ENCODE measurements at places on chromosomes 3 and 15.

DNA sequence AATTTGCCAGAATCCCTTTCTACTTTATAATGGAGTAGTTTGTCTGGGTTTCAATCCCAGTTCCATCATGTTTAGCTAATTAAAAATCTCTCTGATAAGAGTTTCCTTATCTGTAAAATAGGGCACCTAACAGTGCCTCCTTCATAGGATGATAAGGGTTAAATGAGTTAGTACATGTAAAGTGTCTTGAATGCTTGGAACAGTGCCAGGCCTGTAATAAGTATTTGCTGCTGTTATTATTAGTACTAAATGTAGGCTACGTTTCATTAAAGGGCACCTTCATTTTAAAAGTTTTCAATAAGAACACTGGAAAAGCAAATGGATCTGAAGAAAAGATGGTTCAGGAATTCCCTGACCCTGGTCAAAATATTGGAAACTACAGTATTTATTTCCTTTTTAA, 11.8 kb upstream of the SLC2A2 start:
- no peaks in the 10 kb centered on the region for H3K4me1 ChIP-seq
- DNase-seq, result no peak
- no peak overlapping the region for H3K4me3 ChIP-seq
- H3K27me3 ChIP-seq, result no peaks in the 10 kb centered on the region
- no peaks in the 10 kb centered on the region for H3K36me3 ChIP-seq

GRCh38 chr3:114299421-114299820, 5.6 kb downstream of the TIGIT start:
- H3K36me3 ChIP-seq, result no peaks in the 10 kb centered on the region
- H3K4me3 ChIP-seq, result no peak overlapping the region
- no peaks in the 10 kb centered on the region for H3K4me1 ChIP-seq
- H3K27ac ChIP-seq, result no peak overlapping the region

- no peak overlapping the region for H3K27ac ChIP-seq
- H3K4me3 ChIP-seq, result no peak overlapping the region
- H3K27me3 ChIP-seq, result no peaks in the 10 kb centered on the region
- H3K4me1 ChIP-seq, result peaks cover 3% of the 10 kb centered on the region
- H3K36me3 ChIP-seq, result no peaks in the 10 kb centered on the region
- no peak for DNase-seq
Measured at GRCh38 chr15:42021593-42021992, 751 bp upstream of the PLA2G4E start.

- H3K27me3 ChIP-seq, result no peaks in the 10 kb centered on the region
- H3K27ac ChIP-seq, result peak overlapping the region; percentile 57
- H3K4me3 ChIP-seq, result no peak overlapping the region
- H3K4me1 ChIP-seq, result peaks cover 5% of the 10 kb centered on the region
- H3K36me3 ChIP-seq, result no peaks in the 10 kb centered on the region
Measured at GRCh38 chr3:170740285-170740684, 129.7 kb downstream of the RPL22L1 start.

- no peak overlapping the region for H3K27ac ChIP-seq
- no peaks in the 10 kb centered on the region for H3K4me1 ChIP-seq
- no peaks in the 10 kb centered on the region for H3K36me3 ChIP-seq
- no peak overlapping the region for H3K4me3 ChIP-seq
- H3K27me3 ChIP-seq, result no peaks in the 10 kb centered on the region
- DNase-seq, result no peak
Measured at GRCh38 chr15:88309363-88309762, 52.8 kb upstream of the NTRK3 start.

DNA sequence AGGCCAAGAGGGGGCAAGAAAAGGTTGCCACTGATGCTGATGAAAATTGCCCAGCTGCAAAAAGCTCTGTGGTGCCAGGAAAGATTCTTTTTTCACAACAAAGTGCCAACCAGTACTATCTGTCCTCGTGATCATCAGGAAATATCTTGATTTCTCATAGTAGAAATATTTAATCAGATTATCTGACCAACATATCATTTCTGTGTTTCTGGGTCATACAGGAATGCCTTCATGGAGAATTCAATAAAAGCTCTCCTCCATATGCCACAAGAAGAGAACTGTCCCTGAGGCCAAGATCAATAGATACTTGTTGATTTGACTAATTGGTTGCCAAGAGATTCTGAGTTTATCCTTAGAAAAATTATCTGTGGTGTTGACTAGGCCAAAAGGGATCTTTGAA, 63.5 kb downstream of the FSIP1 start:
- no peaks in the 10 kb centered on the region for H3K36me3 ChIP-seq
- H3K27ac ChIP-seq, result no peak overlapping the region
- H3K27me3 ChIP-seq, result no peaks in the 10 kb centered on the region
- DNase-seq, result no peak
- no peaks in the 10 kb centered on the region for H3K4me1 ChIP-seq

GRCh38 chr15:58710701-58711100, 38.8 kb downstream of the ADAM10 start:
- H3K36me3 ChIP-seq, result no peaks in the 10 kb centered on the region
- no peak for DNase-seq
- no peak overlapping the region for H3K4me3 ChIP-seq
- H3K27ac ChIP-seq, result no peak overlapping the region
- H3K27me3 ChIP-seq, result no peaks in the 10 kb centered on the region
- no peaks in the 10 kb centered on the region for H3K4me1 ChIP-seq

DNA sequence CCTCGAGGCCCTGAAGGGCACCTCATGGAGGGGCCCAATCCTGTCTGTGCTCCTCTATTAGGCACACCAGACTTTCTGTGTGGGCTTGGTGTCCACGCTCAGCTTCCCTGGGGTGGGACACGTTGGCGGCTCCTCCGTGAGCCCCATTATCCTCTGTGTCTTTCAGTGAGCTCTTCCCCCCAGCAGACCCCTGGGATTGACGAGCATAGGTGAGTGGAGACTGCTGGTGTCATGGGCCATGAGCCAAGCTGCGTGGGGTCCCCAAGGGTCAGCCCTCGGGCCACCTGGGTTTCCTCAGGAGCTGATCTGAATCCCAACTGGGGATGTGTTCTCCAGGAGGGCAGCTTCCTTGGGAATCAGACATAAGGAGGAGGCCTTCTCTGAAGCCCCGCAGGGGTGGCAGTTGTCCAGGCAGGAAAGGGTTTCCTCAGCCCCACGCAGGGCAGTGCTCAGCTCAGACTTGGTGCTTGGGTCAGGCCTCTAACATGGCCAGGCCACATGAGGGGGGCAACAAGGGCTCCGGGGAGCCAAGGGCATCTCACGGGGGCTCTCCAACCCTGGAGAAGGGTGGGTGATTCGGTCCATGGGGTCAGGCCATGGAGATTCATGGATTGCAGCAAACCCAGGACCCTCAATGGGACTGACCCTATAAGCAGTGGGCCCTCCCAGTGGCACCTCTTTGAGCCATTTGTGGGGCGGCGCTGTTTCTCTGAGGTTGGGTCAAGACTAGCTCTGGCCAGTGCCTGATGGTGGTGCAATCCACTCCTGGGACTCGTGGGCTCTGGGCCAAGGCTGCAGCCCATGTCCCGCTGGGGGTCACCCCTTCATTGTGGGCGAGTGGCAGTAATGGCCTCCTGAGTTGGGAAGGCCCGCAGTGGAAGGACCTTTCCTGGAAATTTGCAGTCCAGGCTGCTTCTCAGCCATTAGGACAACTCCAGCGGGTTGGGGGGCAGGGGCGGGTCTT, 222.5 kb downstream of the SNRPN start:
- H3K27me3 ChIP-seq, result no peaks in the 10 kb centered on the region
- no peaks in the 10 kb centered on the region for H3K4me1 ChIP-seq
- no peak overlapping the region for H3K4me3 ChIP-seq
- no peak overlapping the region for H3K27ac ChIP-seq

DNA sequence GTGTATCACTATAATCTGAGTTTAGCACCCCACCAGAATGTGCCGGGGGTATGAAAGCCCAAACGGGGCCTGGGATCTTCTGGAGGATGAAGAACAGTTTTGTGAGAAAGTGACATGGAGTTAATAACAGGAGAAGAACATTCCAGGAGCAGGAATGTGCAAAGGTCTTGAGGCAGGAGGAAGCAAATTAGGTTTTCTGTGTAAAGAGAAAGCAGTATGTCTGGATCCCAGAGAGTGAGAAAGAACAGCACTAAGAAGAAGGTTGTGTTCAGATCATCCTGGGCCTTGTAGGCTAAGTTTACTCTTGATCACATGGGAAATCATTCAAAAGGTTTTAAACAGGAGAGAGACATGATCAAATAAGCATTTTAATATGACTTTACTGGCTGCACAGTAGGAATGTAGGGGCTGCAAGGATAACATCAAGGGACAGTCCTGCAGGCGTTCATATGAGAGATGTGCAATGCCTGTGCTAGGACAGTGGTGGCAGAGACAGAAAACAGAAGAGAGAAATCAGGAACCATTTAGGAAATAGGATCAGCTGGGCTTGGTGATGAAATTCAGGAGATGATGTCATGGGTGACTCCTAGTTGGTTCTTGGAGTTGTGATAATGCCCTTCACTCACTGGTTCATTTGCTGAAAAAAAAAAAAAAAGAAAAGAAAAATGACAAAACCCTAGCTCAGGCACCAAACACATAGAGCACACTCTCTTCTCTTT, 113.5 kb downstream of the TNIK start:
- no peaks in the 10 kb centered on the region for H3K27me3 ChIP-seq
- no peak overlapping the region for H3K4me3 ChIP-seq
- no peak overlapping the region for H3K27ac ChIP-seq
- peaks cover 6% of the 10 kb centered on the region for H3K4me1 ChIP-seq

GRCh38 chr3:102447272-102447671, 12.5 kb downstream of the ZPLD1 start:
- H3K27ac ChIP-seq, result no peak overlapping the region
- H3K4me3 ChIP-seq, result no peak overlapping the region
- H3K36me3 ChIP-seq, result no peaks in the 10 kb centered on the region
- H3K27me3 ChIP-seq, result no peaks in the 10 kb centered on the region
- H3K4me1 ChIP-seq, result no peaks in the 10 kb centered on the region

- H3K4me3 ChIP-seq, result no peak overlapping the region
- no peaks in the 10 kb centered on the region for H3K36me3 ChIP-seq
- no peak overlapping the region for H3K27ac ChIP-seq
- H3K27me3 ChIP-seq, result no peaks in the 10 kb centered on the region
- no peak for DNase-seq
Measured at GRCh38 chr15:51931638-51932037, 39.9 kb downstream of the LEO1 start.

DNA sequence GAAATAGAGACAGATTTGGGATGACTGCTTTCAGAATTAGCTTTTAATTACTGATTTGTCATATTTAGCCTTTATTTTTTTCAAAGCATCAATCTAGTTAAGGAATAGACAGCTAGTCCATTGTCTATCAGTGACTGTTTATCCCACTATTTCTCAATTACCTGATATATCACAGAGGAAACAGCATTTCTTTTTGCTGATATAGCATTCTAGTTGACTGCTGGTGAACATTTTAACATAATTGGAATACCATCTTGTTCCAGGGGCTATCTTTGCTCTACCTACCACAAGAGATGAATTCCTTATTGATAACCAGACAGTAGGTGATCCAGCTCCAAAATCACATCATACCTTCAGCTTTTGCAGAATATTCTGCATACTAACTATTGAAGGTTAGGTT, 982.7 kb downstream of the SQOR start:
- no peak for DNase-seq
- H3K27me3 ChIP-seq, result no peaks in the 10 kb centered on the region
- H3K36me3 ChIP-seq, result no peaks in the 10 kb centered on the region

DNA sequence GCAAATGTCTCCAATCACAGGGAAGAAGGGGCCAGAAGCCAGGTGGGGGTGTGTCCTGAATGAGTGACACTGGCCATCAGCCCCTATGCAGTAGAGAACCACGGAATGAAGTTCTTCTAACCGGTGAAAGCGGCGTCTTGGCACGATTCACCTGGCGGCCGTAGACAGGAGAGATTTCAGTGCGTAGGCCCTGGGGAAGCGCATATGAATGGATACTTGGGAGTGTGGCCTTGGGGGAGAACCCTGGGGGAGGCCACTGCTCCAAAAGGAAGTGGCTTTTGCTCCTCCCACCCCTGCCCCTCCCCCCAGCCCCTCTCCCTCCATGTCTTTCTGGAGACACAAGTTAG, 43.6 kb downstream of the RBPMS2 start:
- H3K4me1 ChIP-seq, result peaks cover 2% of the 10 kb centered on the region
- H3K27me3 ChIP-seq, result no peaks in the 10 kb centered on the region
- H3K36me3 ChIP-seq, result no peaks in the 10 kb centered on the region
- no peak overlapping the region for H3K27ac ChIP-seq
- H3K4me3 ChIP-seq, result no peak overlapping the region
